Temporal lobe (tissue), 4 donors: ENCODE measurements at places on chromosomes 11 and 22. TPM values are rescaled to one million over a fixed set of nuclear protein-coding genes. Genes with fewer than 3 reads are reported as not detected.

DGCR6 gene
- total RNA-seq = 6.4 TPM

AMPD3 gene
- 0.98 TPM for total RNA-seq

RASD2 gene
- total RNA-seq = 1.7 TPM

NLRP14 gene
- total RNA-seq = 0.49 TPM

CNIH2 gene
- 45.7 TPM for total RNA-seq

AMBRA1 gene
- total RNA-seq = 19.7 TPM

IGLL1 gene
- total RNA-seq = not detected

LARGE2 gene
- 0.25 TPM for total RNA-seq

UPK3A gene
- not detected for total RNA-seq

CBLIF gene
- not detected for total RNA-seq

MIOX gene
- total RNA-seq = not detected

PHF21B gene
- total RNA-seq = 6.1 TPM

SCGB1C1 gene
- total RNA-seq = not detected

ZDHHC13 gene
- 25.1 TPM for total RNA-seq

CCDC15 gene
- 2.7 TPM for total RNA-seq

CHEK1 gene
- total RNA-seq = 9.8 TPM

DKK3 gene
- 197 TPM for total RNA-seq

CABP4 gene
- not detected for total RNA-seq

TKFC gene
- 10.3 TPM for total RNA-seq

TMEM126B gene
- 25.8 TPM for total RNA-seq

NCAPD3 gene
- 11.3 TPM for total RNA-seq

INS gene
- not detected for total RNA-seq

C11orf91 gene
- not detected for total RNA-seq

CHADL gene
- 2.7 TPM for total RNA-seq

KCNJ11 gene
- total RNA-seq = 5.7 TPM

RAG2 gene
- not detected for total RNA-seq

HTR3A gene
- 0.74 TPM for total RNA-seq

TREH gene
- total RNA-seq = not detected

VPREB3 gene
- not detected for total RNA-seq

LAYN gene
- 4.2 TPM for total RNA-seq

OR10A2 gene
- total RNA-seq = not detected

EHF gene
- total RNA-seq = 0.25 TPM

TUB gene
- 77.0 TPM for total RNA-seq

PNPLA3 gene
- 17.2 TPM for total RNA-seq

JAML gene
- total RNA-seq = 0.74 TPM

BRSK2 gene
- 31.7 TPM for total RNA-seq

OR52H1 gene
- not detected for total RNA-seq

ATXN10 gene
- 262 TPM for total RNA-seq

CARD18 gene
- total RNA-seq = not detected

FIBIN gene
- 4.4 TPM for total RNA-seq

LINC01488 gene
- not detected for total RNA-seq

SESN3 gene
- 62.7 TPM for total RNA-seq

C11orf86 gene
- total RNA-seq = not detected
